Right renal pelvis (tissue), 4 donors: ENCODE measurements at places on chromosomes 1 and 21. TPM values are rescaled to one million over a fixed set of nuclear protein-coding genes. Genes with fewer than 3 reads are reported as not detected.

DNA sequence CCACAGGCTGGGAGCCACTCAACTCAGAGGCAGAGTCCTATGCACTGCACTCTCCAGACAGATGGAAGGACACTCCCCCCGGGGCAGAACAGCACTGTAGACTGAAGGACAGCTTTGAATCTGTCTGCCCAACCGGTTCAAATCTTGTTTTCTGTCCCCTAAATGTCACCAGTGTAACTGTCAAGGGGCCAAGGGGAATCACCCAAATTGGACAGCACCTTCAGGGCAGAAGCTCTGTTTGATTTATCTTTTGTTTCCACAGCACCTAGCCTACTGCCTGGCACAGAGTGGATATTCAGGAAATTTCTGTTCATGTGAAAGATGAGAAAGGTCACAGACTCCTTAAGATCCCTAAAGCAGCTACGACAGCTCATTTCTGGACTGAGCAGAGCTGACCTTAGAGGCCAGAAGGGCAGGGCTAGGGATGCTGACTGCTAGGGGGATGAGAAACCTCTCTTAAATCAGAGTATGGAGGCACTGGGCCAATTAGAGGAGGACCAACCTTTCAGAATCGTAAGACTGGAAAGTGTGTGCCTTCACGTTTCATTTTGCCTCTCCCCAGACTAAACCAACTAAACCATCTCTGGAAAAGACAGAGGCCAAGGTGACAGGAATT lies 41.0 kb downstream of the ITPKB start:
- no peak for DNase-seq

DNA sequence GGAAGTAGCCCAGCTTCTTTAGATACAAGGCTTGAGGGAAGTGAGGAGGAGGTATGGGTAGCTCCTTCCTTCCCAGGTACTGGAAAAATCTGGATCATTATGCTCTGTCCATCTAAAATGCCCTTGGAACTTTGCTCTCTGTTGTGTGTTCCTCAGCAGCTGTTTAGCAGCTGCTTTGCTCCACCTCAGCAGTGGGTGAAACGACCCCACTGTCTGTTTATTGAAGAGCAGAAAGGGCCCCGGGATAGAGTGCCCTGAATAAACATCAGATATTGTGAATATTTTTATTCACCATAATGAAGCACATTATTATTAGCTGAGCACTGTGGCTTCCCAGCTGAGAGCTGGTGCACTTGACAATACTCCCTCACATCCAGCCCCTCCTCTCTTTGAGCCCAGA lies 237.9 kb downstream of the PBX1 start:
- DNase-seq: no peak

DNA sequence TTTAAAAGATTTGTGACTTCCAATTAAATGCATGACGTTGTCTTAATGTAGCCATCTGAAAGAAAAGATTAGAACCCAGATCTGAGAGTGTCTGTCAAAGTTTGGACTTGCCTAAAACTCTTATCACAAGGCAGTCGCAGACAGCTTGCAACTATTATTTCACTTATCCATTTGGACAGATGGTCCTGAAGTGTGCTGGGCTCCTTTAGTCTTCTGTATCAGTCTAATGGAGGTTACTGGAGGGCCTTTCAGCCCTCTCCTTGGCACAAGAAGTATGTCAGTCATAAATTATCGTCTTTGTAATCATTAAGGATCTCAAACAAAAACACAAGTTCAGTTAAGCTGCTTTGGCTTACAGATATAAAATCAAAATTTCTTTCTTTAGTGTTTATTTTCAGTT lies 15.5 kb downstream of the PROX1 start:
- DNase-seq: no peak

DNA sequence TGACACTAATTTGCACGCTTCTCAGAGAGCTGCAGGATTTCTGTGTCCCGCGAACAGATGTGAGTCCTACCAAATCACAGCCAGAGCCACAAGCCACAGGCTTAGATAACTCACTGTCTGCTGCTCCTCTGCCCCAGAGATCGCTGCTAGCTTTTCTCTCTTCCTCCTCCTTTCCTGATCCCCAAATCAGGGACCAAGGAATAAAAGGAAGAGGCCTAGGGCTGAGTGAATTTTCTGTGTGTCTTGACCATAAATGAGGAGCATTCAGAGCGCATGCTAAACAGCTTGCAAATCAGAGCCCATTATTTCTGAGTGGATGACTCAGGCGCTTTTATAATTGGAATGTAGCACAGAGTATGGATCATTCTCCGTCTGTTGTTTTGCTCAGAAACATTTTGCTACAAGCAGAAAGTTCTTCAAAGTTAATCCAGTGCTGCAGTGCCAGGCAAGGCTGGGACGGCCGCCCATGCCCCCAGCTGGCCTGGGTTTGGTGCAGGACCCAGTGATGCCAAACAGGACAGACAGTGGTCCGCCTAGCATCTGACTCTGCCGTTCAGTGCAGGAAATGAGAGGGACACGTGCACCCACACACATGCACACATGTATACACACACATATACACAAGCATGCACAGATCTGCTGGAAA lies 38.2 kb downstream of the KCNAB2 start:
- DNase-seq: no peak

GRCh38 chr21:26659182-26659581 lies 86.1 kb upstream of the CYYR1 start:
- DNase-seq: no peak

GRCh38 chr21:39637197-39637970 lies 24.6 kb downstream of the B3GALT5 start:
- no peak for DNase-seq

DNA sequence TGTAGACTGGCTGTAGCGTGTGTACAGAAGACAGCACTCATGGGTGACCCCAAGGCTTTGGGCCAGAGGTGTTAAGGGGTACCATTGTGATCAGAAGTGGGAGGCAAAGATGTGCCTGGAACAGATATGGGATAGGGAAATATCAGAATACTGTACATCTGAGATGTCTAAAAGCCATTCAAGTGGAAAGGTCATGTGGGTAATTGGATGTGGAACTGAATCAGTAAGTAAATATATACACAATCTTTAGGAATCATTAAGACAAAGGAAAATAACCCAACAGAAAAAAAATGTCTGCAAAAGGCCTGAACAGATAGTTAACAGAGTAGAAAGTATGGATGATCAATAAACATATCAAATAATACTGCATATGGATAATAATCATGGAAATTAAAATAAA lies 26.5 kb downstream of the OR13G1 start:
- DNase-seq: no peak

- DNase-seq: no peak
Observed at GRCh38 chr1:153849487-153850185, 73.1 kb downstream of the GATAD2B start.

DNA sequence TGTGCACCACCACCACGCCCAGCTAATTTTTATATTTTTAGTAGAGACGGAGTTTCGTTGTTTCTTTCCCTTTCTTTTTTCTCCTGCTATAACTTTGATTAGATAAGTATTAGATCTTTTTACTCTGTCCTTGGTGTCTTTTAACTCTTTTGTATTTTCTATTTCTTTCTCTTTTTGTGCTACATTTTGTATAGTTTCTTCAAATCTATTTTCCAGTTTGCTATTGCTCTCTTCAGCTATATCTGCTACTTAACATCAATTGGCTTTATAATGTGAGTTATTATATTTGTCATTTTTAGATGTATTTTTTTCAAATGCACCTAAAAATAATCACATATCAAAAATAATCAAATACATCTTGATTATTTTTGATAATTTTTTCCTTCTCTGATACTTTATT lies 16.0 kb upstream of the ERRFI1 start:
- DNase-seq: no peak

GRCh38 chr1:161885003-161885402 lies 118.9 kb downstream of the ATF6 start:
- no peak for DNase-seq

DNA sequence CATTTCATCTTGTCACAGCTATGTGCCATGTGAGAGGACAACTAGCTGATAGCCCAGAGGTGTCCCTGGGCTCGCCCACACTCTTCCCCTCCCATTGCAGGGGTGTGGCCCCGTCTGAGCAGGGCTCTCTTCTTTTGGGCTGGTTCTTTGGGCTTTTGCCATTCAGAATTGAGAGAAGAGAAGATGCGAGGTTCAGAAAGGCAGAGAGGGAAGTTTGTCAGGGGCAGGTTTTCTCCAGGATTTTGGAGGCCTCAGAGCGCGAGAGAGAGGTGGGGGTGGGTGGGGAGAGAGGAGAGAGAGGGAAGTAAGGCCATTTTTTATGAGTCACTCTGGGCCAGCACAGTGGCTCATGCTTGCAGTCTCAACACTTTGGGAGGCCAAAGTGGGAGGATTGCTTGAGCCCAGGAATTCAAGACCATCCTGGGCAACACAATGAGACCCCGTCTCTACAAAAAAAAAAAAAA lies 5.2 kb downstream of the IFI6 start:
- DNase-seq: no peak

GRCh38 chr1:182615468-182616129 lies 11.4 kb upstream of the RGS16 start:
- no peak for DNase-seq

DNA sequence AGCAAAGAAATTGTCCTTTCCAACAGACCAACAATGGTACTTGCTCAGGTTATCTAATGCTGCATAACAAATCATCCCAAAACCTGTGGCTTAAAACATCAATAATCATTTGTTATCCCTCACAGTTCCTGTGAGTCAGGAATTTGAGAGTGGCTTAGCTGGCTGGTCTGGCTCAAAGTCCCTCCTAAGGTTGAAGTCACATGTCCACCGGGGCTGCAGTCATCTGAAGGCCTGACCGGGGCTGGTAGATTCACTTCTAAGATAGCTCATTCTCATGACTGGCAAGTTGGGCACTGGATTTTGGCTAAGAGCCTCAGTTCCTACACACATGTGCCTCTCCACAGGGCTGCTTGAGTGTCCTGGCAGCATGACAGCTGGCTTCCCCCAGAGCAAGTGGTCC lies 16.9 kb downstream of the ERI3 start:
- DNase-seq: no peak

- no peak for DNase-seq
Observed at GRCh38 chr1:70188522-70188921, 16.9 kb downstream of the LRRC40 start.

DNA sequence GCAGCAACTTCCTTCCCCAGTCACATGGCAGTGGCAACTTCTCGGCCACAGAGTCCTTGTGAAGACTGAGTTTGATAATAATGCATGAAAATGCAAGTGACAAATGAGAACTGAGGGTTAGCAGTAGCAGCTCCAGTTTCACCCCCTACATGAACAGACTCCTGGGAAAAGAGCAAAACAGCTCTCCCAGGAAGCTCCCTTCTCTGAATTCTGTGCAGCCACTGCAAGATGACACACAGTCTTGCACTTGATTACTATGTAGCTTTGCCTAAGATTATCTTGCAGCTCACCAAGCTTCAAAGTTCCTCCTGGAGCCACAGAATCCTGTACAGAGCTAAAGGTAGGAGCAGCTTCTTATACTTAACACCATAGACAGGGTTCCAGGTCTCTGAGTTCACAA lies 4.7 kb downstream of the PGBD5 start:
- no peak for DNase-seq

- DNase-seq: no peak
Observed at GRCh38 chr1:8217809-8218208, 100.1 kb upstream of the SLC45A1 start.

DNA sequence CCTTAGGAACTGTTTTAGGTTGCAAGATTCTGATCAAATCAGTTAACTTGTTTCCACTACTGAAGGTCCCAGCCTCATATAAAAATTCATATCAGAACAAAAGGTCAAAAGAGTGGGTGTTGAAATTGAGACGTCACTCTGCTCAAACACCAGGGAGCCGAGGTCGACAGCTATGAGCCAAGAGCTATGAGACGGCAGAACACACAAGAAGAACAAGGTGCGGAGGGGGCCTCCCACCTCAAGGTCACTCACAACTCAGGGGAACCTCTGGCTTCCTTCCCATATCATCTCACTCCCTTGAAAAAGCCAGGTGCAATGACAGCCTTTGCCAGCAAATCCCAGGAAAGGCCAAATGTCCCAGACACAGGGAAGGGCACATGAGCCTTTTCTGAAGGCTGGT lies 749 bp downstream of the SEC16B start:
- no peak for DNase-seq

DNA sequence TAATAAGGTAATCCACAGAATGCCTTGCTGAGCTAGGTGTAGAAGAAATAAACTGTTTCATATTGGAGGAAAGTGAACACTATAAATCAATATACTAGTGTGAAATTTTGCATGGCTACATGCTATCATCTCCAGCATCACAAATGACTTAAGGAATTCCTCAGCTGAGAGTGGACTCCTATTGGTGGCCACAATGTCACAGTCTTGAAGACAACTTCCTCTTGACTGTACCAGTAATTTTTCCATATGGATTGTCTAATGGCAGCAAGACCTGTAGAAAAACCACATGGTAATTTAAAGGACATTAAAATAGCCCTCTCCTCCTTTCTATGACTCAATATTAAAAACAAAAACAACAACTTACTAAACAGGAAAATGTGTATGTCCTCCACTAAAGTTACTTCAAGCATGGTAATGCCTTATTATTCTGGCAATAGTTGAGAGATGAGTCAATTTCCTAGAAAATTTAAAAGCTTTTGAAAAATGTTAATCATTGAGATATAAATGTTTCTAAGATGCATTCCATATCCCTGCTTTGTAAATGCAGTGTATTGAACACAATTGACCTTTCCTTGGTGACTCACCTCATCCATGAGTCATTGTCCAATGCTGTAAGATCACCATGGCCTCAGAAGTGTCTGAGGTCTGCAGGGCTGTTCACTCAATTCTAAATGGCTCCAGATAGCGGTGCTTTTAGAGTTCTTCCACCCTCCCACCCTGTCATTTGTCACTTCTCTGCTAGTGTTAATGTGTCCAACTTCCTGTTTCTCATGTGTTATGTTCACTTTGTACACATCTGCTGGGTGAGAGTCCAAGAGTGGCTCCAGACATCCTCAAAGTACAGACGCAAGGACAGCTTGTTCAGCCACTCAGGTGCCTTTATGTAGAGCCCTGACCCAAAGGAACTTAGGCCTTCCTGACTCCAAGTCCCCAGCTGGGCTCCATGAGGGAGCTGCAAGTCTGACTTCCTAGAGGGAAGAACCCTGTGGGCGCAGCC lies 32.8 kb upstream of the DNASE2B start:
- no peak for DNase-seq

The TRIM17 gene
- polyA plus RNA-seq: 8.5 TPM

The GLIS1 gene
- polyA plus RNA-seq: 2.1 TPM

The TDRD10 gene
- polyA plus RNA-seq: 1.3 TPM

The PDPN gene
- polyA plus RNA-seq: 18.3 TPM

The KRTAP7-1 gene
- polyA plus RNA-seq: not detected

The HNRNPU gene
- 604 TPM for polyA plus RNA-seq

The ERICH3 gene
- polyA plus RNA-seq: 0.47 TPM

The TNFRSF1B gene
- 6.3 TPM for polyA plus RNA-seq

The CTH gene
- polyA plus RNA-seq: 13.6 TPM

The ZNF695 gene
- polyA plus RNA-seq: 3.8 TPM

The ELOVL1 gene
- 84.1 TPM for polyA plus RNA-seq

The AMY1A gene
- not detected for polyA plus RNA-seq
